ENCODE measurements at places on chromosomes 7 and 10.

DNA sequence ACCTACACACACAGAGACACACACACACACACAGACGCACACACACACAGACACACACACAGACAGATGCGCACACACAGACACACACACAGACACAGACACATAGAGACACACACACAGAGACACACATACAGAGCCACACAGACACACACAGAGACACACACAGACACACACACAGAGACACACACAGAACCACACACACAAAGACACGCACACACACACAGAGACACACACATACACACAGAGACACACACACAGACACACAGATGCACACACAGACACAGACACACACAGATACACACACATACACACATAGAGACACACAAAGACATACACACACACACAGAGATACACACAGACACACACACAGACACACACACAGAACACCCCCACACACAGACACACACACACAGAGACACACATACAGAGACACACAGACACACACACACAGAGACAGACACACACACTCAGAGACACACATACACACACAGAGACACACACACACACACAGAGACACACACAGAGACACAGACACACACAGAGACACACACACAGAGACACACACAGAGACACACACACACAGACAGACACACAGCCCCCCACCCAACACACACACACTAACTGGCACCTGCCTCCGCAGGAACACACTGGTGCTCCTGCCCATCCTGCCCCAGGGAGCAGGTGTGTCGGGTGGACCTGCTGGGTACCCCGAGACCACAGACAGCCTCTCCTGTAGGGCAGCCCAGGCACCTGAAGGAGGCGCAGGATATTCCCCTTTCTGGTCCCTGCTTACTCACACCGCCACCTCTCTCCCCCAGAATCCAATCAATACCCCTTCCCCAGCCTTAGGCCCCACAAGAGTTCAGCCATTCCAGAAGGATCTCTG, 5.4 kb upstream of the FZD9 start:
- no peak for DNase-seq

DNA sequence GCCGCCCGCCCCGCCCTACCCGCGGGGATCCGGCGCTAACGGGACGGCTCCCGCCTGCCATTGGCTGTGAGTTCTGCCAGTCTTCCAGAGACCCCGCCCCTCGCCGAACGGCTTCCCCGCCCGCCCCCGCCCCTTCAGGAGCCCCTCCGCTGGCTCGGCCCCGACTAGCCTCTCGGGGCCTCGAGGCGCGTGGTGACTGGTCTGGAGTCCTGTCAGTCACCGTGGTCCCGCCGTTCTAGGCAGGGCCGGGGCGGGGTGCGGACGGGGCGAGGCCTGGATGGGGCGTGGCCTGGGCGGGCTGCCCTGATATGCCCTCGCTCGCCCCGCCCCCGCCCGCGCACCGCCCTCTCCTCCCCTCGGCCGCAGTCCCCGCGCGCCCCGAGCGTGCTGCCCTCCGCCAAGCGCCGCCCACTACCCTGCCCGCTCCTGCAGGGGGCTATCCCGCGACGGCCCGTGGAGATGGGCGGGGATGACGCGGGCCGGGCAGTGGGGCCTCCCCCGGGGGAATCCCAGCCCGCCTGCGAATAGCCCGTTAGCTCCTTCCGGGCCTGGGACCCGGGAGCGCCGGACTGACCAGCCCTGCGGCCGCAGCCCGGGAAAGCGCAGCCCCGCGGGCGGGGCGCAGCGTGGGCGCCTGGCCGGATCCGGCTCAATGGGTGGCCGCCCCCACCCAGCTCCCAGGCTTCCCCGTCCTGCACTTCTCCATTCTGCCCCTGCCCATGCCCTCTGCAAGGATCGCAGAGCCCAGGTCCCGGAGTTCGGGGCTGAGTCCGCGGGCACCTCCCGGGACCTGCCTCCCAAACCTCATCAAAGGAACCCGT, 444 bp upstream of the HIP1 start:
- peak; percentile 92 for DNase-seq

GRCh38 chr10:131492211-131492857, 180.8 kb upstream of the TCERG1L start:
- DNase-seq: no peak

GRCh38 chr10:115117301-115117700, 24.1 kb downstream of the ATRNL1 start:
- DNase-seq: no peak

Measured in 8988T (cell line).